ENCODE measurements at places on chromosomes 5 and 9.

GRCh38 chr5:111557111-111557510 is 44.8 kb upstream of the STARD4 start:
- no peak for DNase-seq

DNA sequence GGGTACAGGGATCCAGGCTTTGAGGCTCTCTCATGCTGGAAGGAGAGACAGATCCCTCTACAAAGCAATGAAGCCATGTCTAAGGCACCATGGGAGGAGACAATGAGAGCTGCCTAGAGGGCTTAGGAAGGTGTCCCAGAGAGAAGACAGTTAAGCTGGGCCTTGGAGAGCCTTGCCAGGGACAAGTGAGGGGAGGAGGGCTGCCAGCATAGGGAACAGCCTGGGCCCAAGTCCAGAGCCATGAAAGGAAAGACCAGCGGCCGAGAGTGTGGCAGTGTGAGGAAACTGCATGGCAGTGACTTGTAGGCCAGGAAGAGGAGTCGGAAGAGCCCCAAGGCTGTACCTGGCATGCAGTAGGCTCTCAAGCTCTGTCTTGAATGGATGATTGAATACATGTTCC is 88.5 kb downstream of the PSD2 start:
- no peak for DNase-seq

DNA sequence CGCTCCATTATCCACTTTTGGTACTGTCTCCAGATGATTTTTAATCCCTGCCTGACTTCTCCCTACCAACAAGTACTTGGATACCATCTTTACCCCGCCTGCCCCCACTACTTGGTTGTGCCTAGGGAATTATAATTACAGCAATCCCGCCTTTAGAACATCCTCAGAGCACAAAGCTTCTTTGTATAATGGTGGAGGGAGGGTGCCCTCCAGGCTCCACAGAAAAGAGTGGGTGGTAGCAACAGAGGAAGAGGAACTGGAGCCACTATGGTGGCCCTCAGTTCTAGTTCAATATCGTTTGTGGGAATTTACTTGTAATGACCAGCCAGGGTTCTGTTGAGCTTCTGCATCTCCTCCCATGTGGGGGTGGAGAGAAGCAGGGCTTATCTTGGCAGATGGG is 79.0 kb upstream of the RNF38 start:
- no peak for DNase-seq

DNA sequence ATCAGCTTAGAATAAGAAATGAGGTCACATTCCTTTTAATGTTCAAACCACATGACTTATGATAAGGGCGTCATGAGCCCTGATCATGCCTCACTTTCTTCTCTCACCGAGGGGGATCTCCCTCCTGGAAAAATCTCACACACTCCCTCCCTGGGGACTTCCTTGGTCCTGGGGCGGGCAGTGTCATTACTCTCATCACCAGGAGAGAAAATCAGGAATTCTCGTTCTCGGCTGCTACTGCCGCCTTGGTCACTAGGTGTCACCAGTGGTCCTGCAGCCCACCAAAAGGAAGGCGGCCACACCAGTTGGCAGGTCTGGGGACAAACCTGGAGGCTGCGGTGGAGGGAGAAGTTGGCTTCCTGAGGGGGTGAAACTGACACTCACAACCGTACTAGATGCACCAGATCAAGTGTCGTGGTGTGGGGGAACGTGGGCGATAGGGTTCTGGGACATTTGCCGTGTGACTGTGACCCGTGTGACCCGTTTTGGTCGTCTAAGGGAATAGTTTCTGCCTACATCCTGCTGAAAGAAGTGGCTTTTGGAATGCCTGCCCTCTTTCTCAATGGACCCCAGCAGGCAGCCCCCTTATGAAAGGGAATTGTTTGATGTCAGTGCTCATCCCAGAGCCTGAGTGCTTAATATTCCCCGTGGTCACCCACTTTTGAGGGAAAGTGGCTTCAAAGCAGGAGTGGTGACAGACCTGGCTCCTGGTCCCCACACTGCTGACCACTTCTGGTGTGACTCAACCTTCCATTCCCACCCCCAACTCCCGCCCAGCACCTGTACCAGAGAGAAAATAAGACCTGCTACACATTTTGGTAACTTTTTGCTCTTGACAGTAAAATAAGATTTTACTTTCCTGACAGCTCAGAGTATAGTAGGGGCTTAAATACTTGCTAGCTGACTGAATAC is 63.2 kb downstream of the ACER2 start:
- DNase-seq: peak; percentile 89

- DNase-seq: no peak
Observed at GRCh38 chr5:893137-893506, 438 bp downstream of the TRIP13 start.

DNA sequence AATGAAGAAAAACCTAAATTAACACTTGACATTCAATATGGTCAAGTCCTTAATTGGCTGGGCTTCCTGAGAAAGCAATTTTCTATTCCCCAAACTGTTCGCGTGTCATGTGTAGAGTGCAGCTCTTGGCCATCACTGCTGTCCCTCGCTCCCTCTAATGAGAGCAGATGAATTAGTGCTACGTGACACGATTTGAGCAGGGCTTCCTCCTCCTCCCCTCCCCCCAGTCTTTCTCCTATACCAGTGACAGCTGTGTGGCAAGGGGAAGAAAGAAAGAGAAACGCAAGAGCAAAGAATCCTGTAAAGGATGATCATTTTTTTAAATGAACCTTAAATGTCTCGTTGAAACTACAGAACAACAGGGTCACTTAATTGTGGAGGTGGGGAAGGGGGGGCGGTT is 159.6 kb downstream of the BNC2 start:
- DNase-seq: peak; percentile 63

DNA sequence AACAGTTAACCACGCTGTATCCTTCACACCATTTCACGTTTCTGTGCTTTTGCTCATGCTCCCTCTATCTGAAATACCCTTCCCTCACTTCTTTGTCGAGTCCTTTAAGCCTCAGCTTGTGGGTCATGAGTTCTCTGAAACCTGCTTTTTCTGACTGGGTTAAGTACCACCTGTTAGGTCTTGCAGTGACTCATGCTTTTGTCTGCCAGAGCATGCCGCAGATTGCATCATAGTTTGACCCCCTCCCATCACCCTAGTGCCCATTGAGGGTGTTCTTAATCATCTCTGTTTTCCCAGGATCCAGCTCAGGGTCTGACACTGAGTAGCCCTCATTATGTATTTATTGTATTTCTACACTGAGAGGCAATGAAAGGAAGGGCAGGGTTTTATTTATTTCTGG is 190.2 kb downstream of the ASTN2 start:
- DNase-seq: no peak

DNA sequence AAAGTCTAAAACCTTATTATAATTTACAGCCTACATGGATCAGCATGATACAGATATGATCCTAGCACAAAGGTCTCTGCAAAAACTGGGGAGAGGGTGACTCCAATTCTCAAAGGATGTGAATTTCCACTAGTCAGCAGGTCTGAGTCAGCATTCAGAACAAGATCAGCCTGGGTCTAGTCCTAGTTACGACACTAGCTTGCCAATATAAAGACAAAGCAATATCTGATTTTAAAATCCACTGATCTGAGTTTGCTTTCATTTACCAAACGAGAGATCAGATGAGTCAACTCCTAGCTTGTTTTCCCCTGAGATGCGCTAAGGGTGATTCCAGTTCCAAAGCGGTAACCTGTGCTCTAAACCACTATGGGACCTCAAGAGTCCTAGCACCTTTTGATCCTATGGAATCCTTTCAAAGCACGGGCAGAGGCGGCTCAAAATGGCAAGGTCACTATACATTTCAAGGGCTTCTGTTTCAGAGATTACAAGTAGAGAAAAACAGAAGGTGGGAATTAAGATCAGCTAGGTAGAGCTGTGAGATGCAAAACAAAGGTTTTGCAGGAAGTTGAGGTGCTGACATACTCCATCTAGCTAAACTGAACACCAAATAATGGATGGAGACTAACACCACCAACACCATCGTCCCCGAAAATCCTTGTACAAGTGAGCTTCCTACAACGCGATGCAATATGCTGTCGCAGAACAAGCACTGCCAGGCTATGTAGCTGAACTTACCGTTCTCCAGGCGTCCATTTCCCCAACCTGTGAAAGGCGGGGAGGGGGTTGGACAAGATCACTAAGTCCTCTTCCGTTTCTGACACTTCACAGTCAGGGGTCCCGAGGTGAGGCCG is 906 bp downstream of the SLC25A51 start:
- no peak for DNase-seq

DNA sequence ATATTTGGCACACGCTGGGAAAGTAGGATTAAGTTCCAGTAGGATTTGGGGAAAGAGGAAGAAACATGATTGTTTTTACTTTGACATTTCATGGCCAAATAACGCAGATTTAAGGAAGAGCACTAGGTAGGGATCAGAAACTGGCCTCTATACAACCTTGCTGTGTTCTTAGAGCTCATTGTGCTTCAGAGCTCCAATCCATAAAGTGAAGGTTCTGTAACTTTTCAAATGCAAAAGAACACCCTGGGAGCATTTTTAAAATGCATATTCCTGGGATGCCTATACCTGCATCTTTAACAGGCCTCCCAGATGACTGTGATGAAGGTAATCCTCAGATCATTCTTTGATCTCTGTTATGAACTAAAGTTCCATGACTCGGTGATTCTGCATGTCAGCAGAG is 77.1 kb downstream of the YIPF5 start:
- DNase-seq: no peak

GRCh38 chr5:128782446-128782845 is 182.8 kb upstream of the SLC27A6 start:
- no peak for DNase-seq

GRCh38 chr9:124652615-124653393 is 118.3 kb downstream of the NR6A1 start:
- DNase-seq: no peak

DNA sequence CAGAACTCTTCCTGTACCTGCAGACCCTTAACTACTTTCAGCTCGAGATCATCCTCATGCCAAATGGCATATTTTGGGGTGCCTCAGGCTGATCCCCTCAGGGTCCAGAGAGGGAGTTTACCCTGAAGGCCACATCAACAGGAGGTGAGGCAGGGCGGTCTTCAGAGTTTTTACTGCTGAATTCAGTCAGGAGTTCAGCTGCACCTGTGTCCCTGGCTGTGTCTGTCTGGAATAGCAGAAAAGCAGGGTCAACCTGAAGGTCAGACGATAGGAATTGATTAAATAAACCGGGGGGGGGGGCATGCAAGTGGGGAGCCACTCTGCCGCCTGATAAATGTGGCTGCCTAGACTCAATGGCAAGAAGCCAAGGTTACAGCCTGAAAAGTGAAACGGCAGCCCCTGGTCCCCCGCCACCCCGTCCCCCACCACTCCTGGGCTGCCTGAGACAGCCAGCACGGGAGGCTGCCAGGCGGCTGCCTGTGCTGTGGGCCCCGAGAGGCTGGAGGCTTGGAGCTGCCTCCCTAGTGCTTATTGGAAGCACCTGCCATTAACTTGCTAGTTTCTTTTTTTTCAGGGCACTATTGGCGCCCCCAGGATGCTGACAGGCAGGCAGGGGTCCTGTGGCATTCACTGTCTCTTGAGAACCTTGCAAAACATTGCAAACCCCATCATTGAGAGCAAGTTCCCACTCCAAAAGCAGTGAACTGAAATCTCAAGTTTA is 182.7 kb upstream of the PPP1R26 start:
- DNase-seq: no peak

GRCh38 chr9:111683392-111683791 is 22.0 kb downstream of the GNG10 start:
- DNase-seq: no peak
